NCI-H146 (cell line): ENCODE measurements at places on chromosomes 4 and X.

DNA sequence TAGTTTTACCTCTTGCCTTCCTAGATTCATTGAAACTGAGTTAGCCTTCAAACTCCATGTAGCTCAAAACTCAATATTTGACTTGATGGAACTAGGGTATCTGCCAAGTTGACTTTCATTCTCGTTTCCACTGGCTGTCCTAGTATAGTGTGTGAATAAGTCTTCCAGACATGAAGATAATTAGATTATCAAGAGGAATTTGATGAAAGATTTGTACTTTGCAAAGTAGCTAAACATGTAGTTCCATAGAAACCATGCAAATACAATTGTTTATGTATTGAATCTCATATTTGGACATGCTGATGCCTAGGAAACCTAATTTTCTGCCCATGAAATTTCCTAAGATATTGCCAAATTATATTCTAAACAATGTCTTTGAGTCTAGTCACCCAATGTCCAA, 297.5 kb downstream of the ARHGAP24 start:
- no peak for DNase-seq

DNA sequence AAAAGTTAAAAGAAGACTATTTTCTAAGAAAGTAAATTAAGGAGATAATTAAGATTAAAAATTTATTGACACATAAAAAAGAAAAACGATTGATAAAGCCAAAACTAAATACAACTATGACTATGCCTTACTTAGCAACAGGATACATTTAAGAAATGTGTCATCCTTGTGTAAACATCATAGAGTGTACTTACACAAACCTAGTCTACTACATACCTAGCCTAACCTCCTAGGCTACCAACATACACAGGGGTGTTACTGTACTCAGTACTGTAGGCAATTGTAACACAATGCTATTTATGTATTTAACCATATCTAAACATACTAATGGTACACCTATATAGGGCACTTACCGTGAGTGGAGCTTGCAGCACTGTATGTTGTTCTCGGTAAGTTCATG, 108.3 kb downstream of the ANXA10 start:
- DNase-seq: no peak

- DNase-seq: no peak
Measured at GRCh38 chr4:42048394-42048793, 58.1 kb downstream of the SLC30A9 start.

- DNase-seq: no peak
Measured at GRCh38 chr4:70801265-70801809, 38.4 kb downstream of the GRSF1 start.

DNA sequence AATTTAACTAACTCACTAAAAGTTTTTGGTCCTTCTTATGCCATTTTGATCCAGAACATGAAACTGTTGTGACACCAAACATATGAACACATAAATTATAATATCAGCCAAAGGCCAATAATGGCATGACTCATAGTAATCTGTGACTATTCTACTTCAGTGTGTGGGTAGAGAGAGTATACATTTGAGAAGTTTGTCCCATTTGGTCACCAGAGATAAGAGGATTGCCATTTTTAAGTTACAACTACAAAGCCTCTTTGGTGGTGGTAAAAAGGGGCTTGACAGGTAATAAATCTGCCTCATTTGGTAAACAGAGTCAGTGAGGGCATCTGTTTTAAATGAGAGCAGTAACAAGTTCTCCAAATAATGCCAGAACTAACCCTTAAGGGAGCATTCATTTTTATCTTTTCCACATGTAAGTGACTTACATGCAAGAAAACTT, 117.9 kb downstream of the TBC1D19 start:
- no peak for DNase-seq

DNA sequence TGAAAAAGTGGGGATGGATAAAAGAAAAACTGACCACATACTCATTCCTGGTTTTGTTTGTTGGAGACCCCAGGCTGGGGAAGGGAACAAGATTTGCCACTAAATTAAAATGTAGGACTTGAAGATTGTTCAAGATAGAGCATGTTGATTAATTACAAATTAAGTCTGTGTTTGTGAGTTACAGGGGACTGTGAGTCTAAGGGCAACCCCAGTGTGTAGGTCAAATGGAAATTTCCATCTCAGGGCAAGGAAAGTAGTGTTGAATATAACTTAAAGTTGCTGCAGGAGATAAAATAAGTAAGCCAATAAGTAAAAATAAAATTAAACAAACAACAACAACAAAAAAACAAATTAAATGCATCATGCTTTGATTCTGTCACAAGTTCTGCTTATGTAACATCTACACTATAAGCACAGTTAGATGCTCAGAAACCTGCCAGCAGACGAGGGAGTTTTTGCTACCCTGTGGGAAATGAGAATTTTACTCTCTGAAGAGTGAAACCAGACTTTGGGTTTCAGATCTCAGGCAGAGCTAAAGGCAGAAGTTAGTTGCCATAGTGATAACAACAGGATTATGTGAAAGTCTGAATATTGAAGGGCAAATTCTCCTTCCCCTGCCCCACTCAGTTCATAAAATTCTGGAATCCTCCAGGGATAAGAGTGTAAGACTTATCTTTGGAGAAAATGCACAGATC, 352.3 kb downstream of the GRXCR1 start:
- DNase-seq: no peak

- no peak for DNase-seq
Measured at GRCh38 chrX:147376601-147377422, 534.9 kb upstream of the FMR1 start.

- no peak for DNase-seq
Measured at GRCh38 chrX:108055546-108055945, 10.7 kb downstream of the VSIG1 start.

- DNase-seq: peak; percentile 63
Measured at GRCh38 chr4:74189331-74190043, 31.6 kb downstream of the MTHFD2L start.

GRCh38 chrX:22202251-22202650, 70.5 kb upstream of the CBLL2 start:
- no peak for DNase-seq

DNA sequence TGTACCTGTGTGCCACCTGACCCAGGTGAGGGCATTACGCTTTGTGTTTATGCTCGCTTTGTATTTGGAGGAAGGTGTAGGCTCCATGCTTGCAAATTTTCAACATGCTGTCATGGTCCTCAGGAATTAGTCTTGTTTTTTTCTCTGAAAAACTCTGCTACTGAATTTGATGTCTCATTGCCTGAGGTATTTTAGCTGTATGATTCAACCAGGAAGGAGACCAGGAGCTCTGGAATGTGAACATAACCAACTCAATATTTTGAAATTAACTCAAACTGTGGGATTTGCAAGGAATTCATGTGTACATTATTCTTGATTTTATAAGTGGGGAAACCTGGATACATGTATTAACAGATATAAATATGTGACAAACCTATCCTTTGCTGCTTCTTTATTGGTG, 134.1 kb downstream of the SLC4A4 start:
- no peak for DNase-seq

DNA sequence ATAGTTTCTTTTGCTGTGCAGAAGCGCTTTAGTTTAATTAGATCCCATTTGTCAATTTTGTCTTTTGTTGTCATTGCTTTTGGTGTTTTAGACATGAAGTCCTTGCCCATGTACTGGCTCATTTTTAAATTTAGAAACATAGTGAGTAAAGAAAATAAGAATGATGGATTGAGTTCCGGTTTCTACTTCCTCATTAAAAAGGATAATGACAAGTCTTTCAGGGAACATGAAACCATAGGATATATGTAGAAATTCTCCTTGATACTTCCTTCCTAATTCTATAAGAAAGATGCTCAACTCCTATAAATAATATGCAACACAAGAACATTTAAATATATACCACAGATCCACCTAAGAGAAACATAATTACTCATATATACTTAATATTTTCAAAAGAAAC, 240.9 kb downstream of the BANK1 start:
- no peak for DNase-seq

DNA sequence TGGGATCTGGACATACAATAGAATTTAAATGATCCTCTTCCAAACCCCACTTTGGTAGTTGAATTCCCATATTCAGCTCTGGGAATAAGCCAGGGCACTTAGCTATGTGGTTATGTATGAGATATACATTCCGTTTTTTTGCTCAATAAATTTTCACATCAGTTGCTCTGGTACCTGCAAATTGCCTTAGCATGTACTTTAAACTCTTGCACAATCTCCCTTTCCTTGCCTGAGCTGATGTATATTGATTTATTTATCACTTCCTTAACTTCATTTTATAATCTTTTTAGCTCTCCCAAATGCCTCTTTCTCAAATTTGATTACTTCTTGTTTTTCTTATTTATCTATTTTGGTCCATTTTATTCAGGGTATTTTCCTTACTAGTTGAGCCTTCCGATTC, 90.1 kb upstream of the AGA start:
- no peak for DNase-seq

DNA sequence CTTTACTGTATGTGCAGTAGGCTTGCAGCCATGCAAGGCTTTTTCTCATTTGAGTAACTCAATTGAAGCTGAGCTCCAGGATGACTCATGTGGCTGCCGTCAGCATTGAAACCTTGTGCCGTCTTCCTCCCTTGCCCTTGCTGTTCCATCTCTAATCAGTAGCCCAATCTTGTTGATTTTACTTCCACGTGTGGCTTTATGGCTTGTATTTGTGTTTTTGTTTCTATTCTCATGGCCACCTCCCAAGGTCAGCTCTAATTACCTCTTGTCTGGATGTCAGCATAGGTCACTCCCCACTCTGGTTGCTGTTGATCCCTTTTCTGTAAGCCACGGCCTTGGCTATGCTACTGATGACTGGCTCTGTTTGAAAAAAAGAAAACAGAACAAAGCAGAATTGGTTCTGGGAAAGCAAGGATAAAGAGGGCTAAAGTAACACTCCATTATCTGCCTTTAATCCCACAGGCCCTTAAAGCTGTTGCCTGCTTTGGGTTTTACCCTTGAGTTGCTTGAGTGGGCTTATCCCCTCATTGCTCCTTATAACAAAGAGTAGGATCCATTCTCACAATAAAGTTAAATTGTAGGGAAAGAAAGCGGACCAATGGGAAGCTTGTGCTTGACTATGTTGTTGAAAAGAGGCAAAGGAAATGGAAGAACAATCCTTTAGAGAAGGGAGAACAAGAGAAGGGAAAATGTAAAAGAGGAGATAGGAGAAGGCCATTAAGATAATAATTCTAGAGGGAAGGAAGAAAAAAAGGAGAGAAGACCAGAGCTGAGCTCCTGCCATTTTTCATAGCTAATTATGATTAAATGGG, 173.9 kb upstream of the PGRMC2 start:
- DNase-seq: no peak

DNA sequence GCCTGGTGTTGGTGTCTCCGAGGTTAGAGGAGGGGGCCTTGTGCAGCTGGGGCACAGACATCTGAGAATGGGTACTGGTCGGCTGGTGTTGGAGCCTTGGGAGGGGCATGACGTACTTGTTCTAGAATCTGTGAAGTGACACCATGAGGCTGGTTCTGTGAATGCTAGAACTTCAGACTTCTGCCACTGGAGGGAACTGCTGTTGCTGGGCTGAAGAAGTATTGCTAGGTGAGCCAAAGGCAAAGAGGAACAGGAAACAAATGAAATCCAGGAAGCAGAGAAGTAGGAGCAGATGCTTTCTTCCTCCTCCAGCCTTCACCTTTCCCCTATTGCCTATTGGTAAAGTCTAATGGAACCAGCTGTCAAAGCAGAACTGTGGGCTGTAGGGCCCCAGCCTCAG, 120.9 kb upstream of the DDIT4L start:
- no peak for DNase-seq

DNA sequence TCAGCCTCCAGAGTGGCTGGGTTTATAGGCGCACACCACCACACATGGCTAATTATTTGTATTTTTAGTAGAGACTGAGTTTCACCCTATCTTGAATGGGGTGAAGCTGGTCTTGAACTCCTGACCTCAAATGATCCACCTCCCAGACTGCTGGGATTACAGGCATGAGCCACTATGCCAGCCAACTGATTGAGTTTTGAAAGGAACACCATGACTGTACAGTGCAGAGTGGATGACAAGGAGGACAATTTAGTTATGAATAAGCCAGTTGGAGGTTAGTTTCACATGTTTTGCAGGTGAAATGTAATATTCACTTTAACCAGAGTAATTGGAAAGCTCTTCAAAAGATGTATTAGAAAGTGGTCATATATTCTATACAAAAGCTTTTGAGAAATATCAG, 60.8 kb downstream of the PCDH18 start:
- no peak for DNase-seq

GRCh38 chr4:149223659-149224058, 592.0 kb downstream of the IQCM start:
- DNase-seq: no peak
